ENCODE measurements at places on chromosomes 1 and 21.
A peak's percentile ranks its signal among the peaks of the same experiment; 100 is the strongest.

DNA sequence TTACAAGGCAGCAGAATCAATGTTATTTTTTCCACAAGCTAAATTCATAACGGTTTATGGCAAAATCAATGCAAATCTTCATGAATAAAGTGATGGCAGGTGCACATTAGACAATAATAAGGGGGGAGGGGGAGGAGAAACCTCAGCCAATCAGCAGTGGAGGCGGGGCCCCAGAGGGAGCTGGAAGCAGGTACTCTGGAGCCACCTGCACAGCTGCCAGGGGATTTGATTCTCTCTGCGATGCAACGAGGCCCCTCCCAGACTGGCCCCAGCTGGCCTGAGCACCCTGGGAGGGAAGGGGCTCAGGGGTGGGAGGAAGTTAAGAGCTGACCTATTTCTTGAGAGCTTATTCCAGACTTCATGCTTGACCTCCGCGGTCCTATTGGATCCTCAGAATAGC is 127.8 kb upstream of the IGSF21 start:
- DNase-seq: no peak

- DNase-seq: no peak
Measured at GRCh38 chr1:173258479-173259264, 51.5 kb upstream of the TNFSF4 start.

DNA sequence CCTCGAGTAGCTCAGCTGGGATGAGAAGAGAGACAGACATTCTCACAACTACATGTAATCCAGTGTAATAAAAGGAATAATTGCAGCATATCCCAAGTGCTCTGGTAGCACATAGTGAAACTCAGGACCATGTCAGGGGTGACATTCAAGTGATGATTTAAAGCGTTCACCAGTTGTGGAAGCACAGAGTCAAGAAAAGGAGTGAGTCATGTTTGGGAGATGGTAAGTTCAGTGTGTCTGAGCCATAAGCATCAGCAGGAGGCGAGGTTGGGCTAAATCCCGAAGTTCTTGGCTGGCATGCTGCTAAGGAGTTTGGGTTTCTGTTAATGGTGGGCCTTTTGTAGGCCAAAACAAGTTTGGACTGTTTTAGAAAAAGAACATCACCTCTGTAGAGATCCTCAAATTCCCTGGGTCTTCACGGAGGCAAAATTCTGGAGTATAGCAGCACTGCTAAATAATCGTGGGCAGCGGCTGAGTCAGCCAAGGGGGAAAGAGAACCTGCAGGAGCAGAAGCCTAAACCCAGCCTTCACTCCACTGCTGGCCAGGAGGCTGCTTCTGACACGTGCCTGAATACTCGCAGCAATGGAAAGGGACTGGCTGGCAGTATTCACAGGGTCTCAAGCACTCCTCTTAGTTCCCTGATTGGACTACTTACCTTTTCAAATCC is 7.2 kb upstream of the NHLH1 start:
- DNase-seq: no peak

DNA sequence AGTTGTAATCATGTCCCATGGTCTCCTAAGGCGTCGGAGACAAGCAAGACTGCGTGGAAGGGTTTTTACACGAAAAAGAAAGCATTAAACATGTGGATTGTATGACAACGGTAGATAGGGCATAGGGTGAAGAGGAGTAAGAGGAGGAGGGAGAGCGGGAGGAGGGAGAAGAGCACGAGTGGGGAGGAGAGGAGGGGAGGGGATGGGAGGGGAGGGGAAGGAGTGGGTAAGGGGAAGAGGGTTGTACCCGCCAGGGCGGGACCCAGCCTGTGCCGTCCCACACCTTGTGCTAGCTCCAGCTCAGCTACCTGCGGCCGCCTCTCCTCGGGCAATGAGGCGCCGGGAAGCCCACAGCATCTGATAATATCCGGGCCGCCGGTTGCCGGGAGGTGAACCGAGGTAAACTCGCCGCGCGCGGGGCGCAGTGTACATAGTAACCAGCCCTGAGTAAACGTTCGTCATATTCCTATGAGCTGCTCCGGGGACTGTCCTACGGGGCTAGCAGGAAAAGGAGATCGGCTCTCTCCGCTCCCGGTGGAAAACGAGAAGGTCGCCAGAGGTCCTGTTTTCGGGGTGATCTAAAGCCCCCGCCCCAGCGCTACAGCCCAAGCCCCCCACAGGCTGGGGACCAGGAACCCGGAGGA is 449 bp upstream of the RCAN3 start:
- DNase-seq: peak; percentile 5

- DNase-seq: no peak
Measured at GRCh38 chr1:241635556-241636152, 4.5 kb downstream of the CHML start.
